ENCODE measurements at places on chromosomes 5 and 9.

DNA sequence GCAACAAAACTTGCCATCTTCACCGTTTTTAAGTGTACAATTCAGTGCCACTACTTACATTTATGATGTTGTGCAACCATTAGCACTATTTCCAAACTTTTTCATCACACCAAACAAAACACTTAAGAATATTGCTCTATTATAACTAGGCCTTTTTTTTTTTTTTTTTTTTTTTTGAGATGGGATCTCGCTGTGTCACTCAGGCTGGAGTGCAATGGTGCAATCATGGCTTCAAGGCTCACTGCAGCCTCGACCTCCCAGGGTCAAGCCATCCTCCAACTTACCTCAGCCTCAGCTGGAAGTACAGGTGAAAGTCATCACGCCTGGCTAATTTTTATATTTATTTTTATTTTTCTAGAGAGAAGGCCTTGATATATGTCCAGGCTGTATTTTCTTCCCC lies 22.3 kb upstream of the LMNB1 start:
- DNase-seq: no peak

DNA sequence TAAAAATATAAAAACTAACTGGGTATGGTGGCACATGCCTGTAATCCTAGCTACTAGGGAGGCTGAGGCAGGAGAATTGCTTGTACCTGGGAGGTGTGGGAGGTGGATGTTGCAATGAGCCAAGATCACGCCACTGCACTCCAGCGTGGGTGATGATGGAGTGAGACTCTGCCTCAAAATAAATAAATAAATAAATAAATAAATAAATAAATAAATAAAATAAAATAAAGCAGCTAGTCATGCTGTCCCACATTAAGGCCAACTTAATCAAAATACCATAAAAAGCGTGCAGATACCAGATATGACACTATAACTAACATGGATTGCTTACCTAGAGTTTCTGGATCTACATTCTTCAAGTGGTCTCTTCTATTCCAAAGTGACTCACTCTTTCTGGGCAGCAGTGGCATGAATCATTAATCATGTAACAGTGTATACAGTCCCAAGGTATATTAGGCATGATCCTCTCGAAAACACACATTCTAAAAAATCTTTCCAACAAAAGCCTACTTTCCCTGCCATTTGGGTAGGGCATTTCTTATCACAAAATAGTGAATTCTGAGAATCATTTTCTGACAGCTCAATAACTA lies 187.1 kb downstream of the ELAVL2 start:
- no peak for DNase-seq

DNA sequence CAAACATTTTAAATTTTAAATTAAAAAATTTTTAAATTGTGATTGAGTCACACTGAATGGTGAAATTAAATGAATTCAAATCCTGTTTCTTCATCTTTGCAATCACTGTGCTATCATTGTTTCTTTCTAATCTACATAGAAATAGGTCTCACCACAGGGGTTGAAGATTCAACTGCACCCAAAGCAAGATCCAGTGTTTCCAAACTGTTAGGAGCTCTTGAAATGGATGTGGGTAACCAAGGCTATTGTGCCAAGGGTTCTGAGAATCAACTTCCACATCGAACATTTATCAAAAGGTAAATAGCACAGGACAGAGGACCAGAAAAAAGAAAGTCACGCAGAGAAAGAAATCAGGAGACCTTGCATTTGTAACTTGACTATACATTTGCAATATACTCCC lies 172.6 kb upstream of the RASEF start:
- no peak for DNase-seq

- DNase-seq: no peak
These were observed 115.7 kb downstream of the TRIO start for GRCh38 chr5:14258840-14259239.

GRCh38 chr5:15026944-15027343 lies 155.4 kb upstream of the ANKH start:
- no peak for DNase-seq

DNA sequence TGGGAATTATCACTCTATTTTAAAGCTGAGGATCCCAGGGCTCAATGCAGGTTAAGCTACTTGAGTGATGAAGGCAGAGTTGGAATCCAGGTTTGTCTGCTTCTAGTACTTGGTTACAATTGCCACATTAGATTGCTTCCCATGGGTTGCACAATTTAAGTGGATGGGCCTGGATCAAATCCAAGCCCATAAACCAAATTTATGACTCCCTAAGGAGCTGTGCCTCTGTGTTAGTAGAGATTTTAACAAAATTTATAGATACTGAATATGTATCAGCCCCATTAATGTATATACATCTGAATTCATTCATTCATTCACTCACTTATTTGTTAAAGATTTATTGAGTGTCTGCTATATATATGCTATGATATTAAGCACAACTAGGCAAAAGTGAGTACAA lies 332.3 kb upstream of the KLF9 start:
- DNase-seq: no peak

DNA sequence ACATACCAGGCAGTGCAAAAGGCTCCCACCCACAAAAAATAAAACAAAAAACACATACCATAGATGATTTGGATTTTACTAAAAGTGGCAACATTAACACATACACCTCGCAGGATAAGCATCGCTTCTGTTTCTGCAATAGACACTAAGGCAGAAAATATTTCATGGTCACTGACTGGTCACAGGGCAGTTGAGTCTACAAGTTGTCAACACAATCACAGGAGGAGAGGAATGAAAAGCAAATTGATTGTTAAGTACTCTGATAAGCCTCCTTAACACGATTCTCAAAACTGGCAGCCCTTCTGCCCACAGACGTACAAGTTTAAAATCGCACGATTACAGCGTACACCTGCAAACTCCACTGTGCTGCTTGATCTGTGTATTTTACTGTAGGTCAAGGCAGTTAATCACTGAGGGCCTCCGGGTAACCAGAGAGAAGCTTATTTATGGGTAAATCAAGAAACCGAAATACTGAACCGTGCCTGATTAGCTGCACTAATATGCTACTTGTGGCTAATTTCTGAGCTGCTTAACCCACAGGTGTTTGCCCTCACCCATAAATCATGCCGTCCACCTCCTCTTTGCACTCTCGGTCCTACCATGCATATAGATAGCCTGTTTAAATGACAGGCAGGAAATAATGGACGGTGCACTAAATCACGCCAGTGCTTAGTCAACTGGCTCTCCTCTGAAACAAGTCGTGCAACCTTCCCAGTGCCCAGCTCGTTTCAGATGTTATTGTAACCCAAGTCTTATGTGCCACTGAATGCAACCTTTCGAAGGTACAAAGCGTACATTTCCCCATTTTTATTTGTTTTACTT lies 659.4 kb upstream of the ADAMTS16 start:
- no peak for DNase-seq

GRCh38 chr9:36029765-36030528 lies 6.8 kb upstream of the RECK start:
- DNase-seq: no peak

GRCh38 chr5:135526924-135527323 lies 8.8 kb downstream of the NEUROG1 start:
- DNase-seq: no peak

GRCh38 chr5:128109138-128109537 lies 25.6 kb downstream of the SLC12A2 start:
- no peak for DNase-seq

DNA sequence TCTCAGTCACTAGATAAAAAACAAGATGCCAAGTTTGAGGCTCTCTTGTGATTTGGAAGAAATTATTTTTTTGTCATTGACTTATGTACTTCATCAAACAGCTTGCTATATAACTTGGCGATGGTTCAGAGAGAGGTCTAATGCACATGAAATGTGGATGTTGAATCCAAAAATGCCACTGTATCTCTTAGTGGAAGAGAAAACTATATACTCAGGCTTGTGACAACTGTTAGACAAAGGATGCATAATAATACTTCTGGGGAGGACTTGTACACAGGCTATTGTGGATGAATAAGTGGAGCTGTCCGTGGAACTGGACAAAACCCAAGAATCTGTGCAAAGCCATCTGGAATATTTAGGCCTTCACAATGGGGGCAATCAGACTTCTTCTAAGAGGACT lies 162.9 kb upstream of the NMUR2 start:
- no peak for DNase-seq

DNA sequence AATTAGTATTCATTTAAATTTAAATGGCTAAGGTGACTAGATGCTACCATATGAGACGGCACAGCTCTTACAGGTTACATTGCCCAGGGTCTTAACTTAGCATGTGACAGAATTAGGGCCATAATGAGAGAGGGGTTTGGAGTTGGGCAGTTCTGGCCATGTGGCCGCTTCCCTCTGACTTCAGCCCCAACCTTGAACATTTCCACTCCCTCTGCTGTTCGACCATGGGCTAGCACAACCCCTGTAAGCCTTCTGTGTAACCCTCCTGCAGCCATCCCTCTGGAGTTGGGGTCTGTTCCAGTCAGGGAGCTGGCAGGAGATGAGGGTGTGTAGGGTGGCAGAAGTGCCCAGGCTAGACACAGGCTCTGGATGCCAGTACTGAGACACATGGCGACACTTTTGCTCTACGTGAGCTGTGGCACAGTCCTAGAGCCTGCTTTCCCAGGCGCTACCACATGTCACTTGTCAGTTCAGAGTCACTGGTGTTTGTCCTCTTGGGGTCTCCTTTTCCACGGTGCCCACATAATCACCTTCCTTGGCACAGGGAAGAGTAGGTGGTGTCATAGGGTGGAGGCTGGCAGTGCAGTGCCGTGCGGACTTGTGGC lies 128.7 kb upstream of the PITX1 start:
- no peak for DNase-seq

DNA sequence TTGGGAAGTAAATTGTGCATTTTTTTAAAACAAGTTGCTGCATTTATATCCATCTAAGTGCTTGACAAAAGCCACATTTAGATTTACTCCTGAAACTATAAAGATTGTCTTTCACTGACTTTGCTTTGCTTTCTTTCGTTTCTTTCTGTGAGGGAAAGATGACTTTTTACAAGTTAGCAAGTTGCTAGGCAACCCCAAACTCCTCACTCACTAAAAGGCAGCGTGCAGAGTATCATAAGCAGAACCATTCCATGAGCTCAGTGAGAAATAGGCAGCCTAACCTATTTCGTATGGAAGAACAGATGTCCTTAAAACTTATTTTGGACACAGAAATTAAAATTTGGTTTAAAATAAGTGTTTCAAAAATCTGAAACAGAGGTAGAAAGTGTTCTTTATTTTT lies 29.0 kb downstream of the KLF9 start:
- DNase-seq: no peak

DNA sequence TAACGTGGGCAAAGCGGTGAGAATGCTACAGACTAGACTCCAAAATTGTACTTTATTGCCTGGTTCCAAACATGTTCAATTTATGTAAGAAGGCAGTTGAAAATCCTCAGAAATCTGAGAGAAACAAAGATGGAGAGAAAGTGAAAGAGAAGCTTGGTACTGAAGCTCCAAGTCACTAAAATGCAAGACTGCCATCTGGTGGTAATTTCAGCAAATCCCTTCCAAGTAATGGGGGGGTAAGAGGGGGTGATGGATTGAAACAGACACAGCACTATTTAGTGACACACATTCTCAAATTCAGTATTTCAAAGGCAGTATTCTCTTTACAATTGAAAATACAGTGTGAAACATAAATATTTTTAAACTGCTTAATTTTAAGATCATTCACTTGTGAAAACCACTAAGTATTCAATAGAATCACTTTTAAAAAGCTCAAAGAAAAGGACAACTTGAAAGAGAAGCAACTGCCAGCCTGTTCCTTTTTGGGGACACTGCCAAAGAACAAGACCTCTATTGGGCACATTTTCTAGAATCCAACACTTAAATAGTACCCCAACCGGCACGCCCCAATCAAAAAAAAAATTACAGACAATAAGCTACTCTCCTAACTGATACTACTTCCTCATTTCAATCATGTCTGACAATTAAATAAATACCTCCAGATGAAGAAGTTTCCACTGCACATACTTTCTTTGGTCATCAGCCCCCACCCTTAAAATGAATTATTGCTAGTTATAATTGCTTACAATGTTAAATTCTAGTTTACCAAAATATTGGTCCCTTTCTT lies 131.5 kb downstream of the AGTPBP1 start:
- DNase-seq: no peak

DNA sequence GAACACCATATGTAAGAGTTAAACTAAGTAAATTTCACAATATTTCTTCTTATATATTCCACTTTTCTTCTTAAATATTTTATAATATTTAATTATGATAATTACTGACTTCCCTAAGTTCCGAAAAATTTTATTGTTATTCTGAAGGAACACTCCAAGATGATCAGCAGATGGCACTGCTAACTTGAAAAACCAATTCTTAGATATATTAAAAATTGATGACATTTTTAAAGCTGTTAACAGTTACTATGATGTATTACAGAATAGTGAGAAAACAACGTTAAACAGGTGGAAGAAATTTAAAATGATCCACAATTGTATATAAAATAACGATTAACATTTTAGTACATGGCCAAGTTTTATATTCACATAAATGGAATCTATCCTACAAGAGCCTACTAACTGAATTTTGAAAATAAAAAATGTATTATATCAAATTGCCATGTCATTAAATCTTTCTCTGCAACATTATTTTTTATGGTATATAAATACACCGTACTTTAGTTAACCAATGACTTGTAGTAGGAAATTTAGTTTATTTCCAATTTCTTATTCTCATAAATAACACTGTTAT lies 30.1 kb upstream of the MUSK start:
- DNase-seq: no peak

GRCh38 chr5:131706281-131706680 lies 71.3 kb upstream of the RAPGEF6 start:
- DNase-seq: no peak

DNA sequence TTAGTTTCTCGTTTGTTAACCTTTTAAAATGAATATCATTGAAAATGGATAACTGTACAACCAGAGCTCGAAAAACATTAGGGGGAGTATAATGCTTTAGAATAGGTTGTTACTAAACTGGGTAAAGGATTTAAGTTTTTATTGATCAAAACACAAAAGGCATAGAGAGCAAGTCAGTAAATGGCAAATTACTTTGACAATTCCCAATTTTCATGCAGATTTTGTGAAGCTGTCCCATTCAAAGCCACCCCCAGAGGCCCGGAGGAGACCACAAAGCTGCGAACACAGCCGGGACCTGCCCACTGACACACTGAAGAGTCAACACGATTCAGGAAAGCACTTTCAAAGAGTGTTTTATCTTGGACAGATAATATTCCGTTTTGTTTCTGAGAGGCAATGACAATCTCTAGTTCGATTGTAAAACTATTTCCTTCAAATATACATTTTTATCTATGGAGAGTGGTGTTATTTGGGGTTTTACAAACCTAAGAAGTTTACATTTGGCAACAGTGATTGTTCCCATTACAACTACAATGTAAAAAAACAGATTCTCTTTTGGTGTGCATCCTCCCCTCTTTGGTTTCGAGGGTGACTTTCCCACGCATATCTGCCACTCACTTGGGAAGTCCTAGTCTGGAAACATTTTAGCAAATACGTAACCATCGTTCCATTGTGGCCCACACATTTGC lies 182.6 kb upstream of the TBCA start:
- DNase-seq: no peak

DNA sequence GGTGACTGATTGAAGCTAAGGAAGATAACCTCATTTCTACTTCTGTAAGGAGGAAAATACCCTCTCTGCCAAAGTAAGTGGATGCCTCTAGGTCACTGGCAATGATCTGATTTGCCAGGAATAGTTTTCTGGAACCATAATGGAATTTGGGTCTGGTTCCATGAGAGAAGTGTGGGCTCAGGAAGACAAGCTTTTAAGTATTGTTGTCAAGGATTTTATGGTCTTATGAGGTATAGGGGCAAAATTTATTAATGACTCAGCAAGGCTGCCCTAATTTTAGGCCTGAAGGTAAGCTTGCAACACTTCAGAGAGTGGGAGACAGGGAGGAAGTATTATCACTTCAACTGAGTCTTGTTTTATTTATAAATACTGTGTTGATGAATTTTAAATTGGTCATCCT lies 322.6 kb upstream of the ACTBL2 start:
- DNase-seq: no peak

GRCh38 chr5:168128111-168128510 lies 163.3 kb upstream of the WWC1 start:
- no peak for DNase-seq
